ENCODE measurements at places on chromosomes 12 and 14. TPM values are rescaled to one million over a fixed set of nuclear protein-coding genes. Genes with fewer than 3 reads are reported as not detected.

DNA sequence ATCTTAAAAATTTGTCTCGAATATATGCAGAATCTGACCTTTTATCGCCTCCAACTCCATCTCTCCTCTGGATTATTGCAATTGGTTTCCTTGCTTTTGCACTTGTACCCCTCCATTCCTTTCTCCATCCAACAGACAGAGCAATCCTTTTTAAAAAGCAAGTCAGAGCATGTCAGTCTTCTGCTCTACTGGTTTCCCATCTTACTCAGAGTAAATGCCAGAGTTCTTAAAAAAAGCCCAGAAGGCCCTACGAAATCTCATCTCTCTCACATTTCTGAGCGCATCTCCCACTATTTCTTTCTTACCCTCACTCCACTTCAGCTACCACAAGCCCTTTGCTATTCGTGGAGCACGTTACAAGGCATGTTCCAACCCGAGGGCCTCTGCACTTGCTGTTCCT lies 236.9 kb upstream of the DDHD1 start:
- DNase-seq = no peak

GRCh38 chr12:50529345-50529744 lies 24.6 kb downstream of the DIP2B start:
- no peak for DNase-seq

RNF212B gene
- not detected for total RNA-seq

DNA sequence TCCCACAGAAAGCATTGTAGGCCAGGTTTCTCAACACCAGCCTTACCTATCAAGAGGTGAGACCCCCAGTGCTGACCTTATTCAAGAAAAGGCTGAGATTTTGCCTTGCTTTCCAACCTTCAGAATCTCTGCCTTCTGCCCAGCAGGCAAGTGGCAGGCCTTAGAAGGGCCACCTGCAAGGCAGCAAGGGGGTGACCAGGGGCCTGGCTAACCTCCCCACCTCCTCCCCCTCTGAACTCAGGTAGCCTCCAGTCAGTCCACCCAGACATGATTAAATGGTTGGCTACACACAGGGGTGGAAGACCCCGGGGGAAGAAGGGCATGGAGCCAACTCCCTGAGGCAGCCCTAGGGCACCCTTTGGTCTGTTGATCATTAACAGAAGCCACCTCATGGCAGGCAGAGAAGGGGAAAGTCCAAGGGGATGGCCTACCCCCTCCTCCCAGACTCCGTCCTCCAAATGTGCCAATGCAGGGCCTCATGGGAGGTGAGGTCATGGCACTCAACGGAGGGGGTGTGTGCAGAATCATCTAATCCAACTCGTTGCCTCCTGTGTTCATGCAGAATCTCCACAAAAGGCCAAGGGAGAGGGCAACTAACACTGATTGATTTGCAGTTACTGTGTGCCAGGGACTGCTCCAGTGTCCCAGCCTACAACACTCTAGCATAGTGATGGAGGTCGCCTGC lies 8.5 kb downstream of the ZFP36L1 start:
- DNase-seq = peak; percentile 82

DNA sequence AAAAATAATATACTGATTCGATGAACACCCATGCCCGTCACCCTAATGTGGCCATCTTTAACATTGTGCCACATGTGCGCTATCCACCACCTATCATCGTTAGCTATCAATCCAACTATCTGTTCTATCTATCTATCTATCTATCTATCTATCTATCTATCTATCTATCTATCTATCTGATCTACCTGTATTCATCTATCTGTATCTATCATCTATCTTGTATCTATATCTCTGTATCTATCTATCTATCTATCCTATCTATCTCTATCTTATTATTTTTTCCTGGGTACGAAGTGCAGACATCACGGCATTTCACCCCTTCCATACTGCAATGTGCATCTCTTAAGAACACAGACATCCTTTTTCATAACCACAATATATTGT lies 106.7 kb downstream of the PTPN11 start:
- no peak for DNase-seq

GRCh38 chr12:26870491-26871419 lies 37.8 kb upstream of the ITPR2 start:
- DNase-seq = peak; percentile 52

GRCh38 chr14:92928258-92928629 lies 5.3 kb downstream of the CHGA start:
- DNase-seq = no peak

DNA sequence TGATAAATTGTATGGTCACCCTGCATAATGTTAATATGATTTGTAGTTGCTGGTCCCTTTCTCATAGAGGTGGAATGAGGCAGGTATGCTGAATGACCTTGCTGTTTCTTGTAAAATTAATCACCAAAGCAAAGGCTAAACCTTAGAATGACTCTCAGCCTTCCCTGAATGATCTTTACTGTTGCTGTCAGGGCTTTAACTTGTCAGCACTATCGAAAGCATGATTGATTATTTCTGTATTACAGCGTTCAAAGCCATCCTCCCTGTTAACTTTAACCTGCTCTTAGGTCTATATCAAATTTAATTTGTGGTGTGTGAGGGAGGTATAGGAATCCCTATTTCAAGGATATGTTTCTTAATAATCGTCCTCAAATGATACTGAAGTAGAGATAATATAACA lies 23.1 kb downstream of the RASSF8 start:
- DNase-seq = no peak

DNA sequence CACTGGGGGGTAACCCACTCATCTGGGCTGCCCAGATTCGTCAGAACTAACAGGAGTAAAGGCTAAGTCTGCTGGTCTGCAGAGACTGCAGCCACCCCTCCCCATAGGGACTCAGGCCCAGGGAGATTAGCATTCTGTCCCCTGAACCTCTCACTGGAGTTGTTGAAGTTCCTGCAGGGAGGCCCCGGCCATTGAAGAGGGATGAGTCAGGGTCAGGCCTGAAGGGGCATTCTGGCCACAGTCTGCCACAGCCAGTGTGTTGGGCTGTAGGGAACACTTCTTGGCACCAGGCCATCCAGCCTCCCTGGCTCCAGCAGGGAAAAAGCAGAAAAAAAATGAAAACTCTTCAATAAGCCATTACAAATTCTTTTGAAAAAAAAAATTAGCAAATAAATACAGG lies 35.3 kb downstream of the KLRK1 start:
- peak; percentile 64 for DNase-seq

- DNase-seq = no peak
Observed at GRCh38 chr12:92571844-92572543, 130.8 kb upstream of the PLEKHG7 start.

SERPINA12 gene
- not detected for total RNA-seq

DNA sequence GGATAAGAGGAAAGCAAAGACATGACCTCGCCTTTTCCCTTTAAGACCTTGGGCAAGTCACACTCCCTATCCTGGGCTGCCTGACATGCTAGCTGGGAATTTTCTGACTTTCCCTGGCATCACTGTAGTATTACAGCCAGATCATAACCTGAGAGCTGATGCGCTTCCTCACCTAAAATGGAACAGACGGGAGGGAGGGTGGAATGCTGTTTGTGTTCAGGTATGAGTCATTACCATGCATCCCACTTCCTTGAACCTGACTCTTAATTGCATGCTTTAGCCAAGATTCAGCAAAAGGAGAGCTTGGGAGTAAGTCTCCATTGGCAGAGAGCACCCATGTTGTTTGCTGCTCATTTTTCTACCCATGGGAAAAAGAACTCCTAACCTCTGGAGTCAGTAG lies 156.5 kb downstream of the KCNK10 start:
- peak; percentile 66 for DNase-seq

MYL2 gene
- total RNA-seq = not detected

DNA sequence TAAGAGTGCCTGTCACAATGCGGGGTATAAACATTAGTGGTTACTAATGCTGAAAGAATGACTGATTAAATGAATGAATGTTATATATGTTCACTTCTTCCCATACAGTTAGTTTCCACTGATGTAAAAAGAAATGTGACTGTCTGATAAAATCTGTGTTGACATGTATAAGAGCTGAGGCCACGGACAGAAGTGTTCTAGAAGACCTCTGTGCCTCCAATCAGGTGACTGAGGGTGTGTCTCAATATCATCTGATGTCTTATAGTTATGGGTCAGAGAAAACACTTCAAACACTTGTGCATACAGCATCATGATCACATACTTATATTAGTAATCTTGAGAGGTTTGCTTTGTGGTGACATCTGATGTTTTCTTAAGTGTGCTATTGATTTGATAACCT lies 183.4 kb downstream of the TTC7B start:
- DNase-seq = no peak

- no peak for DNase-seq
Observed at GRCh38 chr12:40672741-40673271, 19.4 kb upstream of the CNTN1 start.

DNA sequence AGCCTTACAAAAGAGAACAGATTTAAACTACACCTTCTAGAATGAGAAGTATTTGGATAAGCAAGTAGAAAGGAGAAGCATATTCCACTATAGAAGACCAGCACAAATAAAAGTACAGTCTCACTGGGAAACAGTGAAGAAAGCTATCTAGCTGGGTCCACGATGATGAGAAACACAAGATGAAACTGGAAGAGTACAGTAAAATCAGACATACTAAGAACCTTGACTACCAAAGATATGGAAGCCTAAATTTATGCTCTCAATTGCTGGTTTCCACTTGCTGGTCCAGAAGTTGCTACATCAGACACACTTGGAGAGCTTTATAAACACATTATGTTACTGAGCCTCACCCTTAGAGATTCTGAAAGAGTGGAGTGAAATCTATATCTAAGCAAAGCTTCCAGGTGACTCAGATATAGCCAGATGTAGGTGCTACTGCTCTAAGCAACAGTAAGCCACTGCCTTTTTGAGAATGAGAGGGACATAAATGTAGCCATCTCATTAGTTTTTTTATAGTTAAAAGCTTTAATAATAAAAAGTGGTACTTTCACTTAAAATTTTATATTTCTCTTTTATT lies 96.3 kb upstream of the BBS10 start:
- no peak for DNase-seq

DNA sequence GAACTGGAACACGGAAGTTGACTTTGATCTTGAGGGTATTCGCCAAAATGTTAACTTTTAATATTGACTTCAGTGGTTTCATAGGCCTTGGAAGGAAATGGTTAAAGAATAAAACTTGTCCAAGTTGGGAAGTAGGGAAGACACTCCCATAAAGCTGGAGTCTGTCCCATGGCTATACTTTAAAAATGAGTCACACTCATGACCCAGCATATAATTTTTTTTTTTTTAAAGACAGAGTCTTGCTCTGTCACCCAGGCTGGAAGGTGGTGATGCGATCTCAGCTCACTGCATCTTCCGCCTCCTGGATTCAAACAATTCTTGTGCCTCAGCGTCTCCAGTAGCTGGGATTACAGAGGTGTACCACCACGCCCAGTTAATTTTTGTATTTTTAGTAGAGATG lies 19.6 kb downstream of the TMPRSS12 start:
- peak; percentile 83 for DNase-seq

DNA sequence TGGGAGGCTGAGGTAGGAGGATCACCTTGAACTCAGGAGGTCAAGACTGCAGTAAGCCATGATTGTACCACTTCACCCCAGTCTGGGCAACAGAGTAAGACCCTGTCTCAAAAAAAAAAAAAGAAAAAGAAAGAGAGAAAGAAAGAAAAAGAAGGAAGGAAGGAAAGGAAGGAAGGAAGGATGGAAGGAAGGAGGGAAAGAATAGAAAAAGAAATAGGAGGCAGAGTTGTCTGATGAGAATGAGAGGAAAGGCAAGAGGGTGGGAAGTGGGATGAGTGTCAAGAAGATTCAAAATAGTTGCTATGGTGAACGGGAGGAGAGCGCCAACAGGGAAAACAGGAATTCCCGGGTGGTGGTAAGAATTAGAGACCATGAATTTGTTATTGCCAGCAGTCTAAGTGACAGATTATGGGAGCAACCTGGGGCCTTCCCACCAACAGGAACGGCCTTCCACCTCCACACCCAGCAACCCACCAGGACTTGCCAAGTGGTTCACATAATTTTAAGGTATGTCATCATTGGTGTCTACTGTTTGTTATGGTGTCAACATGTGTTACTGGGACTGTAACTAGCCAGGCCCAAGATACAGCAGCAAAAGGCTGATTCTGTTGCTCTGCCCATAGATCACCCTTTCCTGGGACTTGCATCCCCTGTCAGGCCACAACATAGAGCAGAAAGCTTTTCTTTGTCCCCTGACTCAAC lies 36.1 kb upstream of the C12orf76 start:
- DNase-seq = no peak

CDK2 gene
- 97.2 TPM for total RNA-seq

GRCh38 chr14:95338436-95338835 lies 18.7 kb upstream of the CLMN start:
- no peak for DNase-seq

ACVRL1 gene
- total RNA-seq = 0.87 TPM

GRCh38 chr12:65170209-65170881 lies 962 bp downstream of the LEMD3 start:
- peak; percentile 64 for DNase-seq

KRT80 gene
- total RNA-seq = 6.7 TPM

OTUB2 gene
- 2.8 TPM for total RNA-seq

NELL2 gene
- 0.20 TPM for total RNA-seq

GYS2 gene
- not detected for total RNA-seq

ACOT6 gene
- not detected for total RNA-seq

DNA sequence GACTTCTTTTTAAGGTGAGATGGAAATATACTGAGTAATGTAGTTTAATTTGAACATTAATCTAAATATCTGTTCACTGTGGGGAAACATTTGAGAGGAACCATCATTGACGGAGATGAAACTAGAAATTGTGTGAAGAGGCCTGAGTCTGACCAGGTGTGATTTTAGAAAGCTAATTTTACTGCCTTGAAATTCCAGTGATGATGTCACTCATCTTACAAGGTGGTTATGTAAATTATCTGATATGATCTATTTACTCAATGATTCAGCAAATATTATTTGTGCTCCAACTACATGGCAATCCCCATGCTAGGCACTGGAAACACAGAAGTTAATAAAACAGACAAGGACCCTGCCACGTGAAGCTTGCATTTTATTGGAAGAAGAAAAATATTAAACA lies 435.7 kb upstream of the DCN start:
- DNase-seq = no peak

- DNase-seq = peak; percentile 92
Observed at GRCh38 chr12:26630546-26631027, 202.4 kb downstream of the ITPR2 start.

DNA sequence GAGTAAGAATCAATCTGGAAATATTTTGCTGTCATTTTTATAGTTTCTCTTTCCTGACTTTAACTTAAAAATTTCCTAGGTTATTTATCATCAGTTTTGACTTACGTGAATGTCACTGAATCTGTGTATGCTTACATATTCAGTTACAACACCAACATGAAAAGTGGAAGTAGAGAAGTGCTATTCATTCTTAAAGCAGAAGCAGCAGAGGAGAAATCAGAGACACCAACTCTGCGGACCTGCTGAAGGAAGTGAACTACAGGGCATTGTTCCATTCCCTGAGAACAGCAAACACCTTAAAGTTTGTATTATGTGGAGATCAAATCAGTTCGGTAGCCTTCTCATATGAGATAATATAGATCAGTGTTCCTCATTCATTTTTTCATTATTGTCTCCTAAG lies 34.1 kb downstream of the RAD51B start:
- DNase-seq = no peak

Measured in HT1080 (cell line).